ENCODE measurements at places on chromosomes 2 and 18. TPM values are rescaled to one million over a fixed set of nuclear protein-coding genes. Genes with fewer than 3 reads are reported as not detected.

GRCh38 chr2:25505622-25506021 is 163.9 kb upstream of the DNMT3A start:
- no peak overlapping the region for H3K4me3 ChIP-seq
- no peaks in the 10 kb centered on the region for H3K36me3 ChIP-seq
- DNase-seq = no peak
- no peaks in the 10 kb centered on the region for H3K27me3 ChIP-seq
- H3K4me1 ChIP-seq = no peaks in the 10 kb centered on the region
- no peak overlapping the region for H3K27ac ChIP-seq

- no peaks in the 10 kb centered on the region for H3K27me3 ChIP-seq
- H3K4me3 ChIP-seq = no peak overlapping the region
- no peaks in the 10 kb centered on the region for H3K36me3 ChIP-seq
- H3K4me1 ChIP-seq = peaks cover 3% of the 10 kb centered on the region
- H3K27ac ChIP-seq = no peak overlapping the region
Measured at GRCh38 chr18:10006311-10006893, 92.6 kb downstream of the VAPA start.

DNA sequence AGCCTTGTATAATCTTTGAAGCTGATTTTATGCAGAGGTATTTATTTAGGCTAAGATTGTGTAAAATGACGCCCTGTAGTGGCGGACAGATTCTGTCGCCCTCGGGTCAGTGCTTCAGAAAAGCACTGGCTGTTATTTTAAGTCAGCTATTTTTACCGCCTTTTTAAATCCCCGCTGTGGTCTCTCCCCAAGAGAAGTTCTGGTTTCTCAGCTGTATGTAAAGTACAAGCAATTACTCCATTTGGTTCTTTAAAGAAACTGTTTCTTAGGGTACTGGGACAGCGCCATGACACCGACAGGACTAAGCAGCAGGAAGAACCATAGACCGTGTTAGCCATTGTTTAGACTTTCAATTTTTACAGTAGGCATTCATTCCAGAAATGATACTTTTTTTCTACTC is 65.0 kb downstream of the UGGT1 start:
- H3K4me3 ChIP-seq = no peak overlapping the region
- H3K27ac ChIP-seq = no peak overlapping the region
- DNase-seq = no peak
- H3K36me3 ChIP-seq = peaks cover 9% of the 10 kb centered on the region

DNA sequence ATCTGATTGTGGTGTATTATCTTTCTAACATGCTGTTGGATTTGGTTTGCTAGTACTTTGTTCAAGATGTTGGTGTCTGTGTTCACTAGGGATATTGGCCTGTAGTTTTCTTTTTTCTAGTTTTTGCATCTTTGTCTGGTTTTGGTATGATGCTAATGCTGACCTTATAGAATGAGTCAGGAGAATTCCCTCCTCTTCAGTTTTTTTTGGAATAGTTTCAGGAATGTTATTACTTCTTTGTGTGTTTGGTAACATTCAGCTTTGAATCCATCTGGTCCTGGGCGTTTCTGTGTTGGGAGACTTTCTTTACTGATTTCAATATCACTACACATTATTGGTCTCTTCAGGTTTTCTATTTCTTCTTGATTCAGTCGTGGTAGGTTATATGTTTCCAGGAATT is 124.2 kb upstream of the EPB41L5 start:
- H3K36me3 ChIP-seq = no peaks in the 10 kb centered on the region
- H3K27me3 ChIP-seq = no peaks in the 10 kb centered on the region
- no peak overlapping the region for H3K27ac ChIP-seq
- H3K4me3 ChIP-seq = no peak overlapping the region
- no peaks in the 10 kb centered on the region for H3K4me1 ChIP-seq

DNA sequence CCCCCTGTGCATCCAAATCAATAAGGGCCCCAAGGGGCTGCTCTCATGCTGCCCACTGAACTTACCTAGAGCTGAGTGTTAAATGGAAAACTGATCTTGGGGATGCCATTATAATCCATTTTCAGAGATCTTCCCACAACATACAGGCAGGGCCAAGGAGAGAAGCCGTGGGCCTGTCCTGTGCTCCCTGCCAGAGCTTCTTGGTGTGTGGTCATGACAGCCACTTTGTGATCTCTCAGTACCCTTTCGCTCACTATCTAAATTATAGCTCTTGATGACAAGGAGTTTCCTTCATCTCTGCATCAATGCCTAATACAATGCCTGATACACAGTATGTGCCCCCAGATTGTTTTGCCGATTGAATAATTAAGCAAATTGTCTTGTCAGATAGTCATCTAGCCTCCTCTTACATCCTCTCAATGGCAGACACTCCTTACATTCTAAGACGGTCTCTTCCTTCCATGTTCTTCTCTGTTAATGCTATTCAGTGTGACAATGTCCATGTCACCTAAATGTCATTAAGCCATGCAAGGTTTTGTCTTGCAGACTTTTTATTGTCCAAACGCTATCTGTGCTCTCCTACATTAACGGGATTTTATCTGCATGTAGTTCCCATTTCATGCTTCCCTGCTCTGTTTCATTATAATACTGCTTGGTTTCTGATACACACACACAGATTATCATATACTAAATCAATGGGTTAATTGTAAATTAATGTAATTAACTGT is 5.9 kb downstream of the CSRNP3 start:
- H3K27me3 ChIP-seq = no peaks in the 10 kb centered on the region
- H3K36me3 ChIP-seq = no peaks in the 10 kb centered on the region
- no peak for DNase-seq
- no peaks in the 10 kb centered on the region for H3K4me1 ChIP-seq

DNA sequence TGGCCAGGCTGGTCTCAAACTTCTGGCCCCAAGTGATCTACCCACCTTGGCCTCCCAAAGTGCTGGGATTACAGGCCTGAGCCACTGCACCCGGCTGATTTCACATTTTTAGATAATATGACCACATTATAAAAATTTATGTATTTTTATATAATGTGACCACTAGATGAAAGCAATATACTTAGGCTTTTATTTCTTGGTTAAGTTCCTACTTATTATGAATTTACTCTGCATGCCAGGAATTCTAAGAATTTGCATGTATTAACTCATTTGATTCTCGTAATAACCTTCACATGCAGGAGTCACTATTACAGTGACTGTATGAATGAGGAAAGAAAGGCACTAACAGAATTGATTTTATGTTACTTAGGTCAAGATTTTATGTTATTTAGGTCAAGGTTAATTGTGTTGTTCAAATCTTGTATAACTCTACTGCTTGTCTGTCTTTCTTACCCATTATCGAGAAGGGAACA is 25.6 kb upstream of the CASP8 start:
- no peak for DNase-seq
- no peak overlapping the region for H3K4me3 ChIP-seq
- H3K27me3 ChIP-seq = no peaks in the 10 kb centered on the region
- H3K36me3 ChIP-seq = no peaks in the 10 kb centered on the region
- no peaks in the 10 kb centered on the region for H3K4me1 ChIP-seq
- no peak overlapping the region for H3K27ac ChIP-seq

- H3K4me1 ChIP-seq = no peaks in the 10 kb centered on the region
- no peak overlapping the region for H3K4me3 ChIP-seq
- no peaks in the 10 kb centered on the region for H3K36me3 ChIP-seq
- H3K27ac ChIP-seq = no peak overlapping the region
- no peaks in the 10 kb centered on the region for H3K27me3 ChIP-seq
- DNase-seq = no peak
Measured at GRCh38 chr2:170922634-170923494, 6.2 kb upstream of the GORASP2 start.

DNA sequence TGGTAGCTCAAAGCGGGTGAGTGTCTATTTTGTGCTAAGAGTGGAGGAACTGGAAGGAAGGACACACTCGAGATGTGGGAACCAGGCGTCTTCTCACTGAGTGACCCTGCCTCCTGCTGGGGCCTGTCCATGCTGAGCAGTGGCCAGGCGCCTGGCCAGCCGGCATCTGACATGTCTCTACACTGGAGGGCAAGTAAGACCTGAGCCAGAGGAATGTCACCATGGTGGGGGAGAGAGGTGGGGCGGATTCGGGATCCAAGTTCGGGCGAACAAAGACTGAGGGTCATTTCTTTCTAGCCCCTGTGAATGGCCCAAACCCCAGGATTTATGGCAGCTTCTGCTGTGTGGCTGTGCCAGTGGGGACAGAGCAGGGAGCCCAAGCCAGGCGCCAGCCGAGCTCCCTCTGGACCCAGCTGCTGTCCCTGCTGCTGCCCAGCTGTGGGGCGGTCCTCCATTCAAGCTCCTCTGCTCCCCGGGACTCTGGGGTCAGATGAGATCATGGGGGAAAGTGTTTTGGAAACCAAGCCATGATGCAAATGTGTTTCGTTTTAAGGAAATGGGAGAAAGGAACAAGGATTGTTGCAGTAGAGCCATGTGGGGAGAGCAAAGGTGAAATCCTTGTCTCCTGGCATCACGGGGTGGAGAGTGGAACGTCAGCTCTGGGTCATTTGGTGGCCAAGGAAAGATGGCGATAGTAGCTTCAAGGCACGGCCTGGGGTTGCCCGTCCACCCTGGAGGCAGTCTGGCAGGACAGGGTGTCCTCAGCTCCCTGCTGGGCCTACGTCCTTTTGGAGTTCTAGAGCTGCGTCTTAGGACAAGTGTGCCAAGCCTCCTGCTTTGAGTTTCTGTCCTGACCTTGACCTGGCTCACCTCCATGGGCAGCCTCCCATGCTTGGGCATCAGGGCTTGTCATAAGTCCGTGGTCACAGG is 8.1 kb downstream of the ACKR3 start:
- H3K27me3 ChIP-seq = no peaks in the 10 kb centered on the region
- H3K27ac ChIP-seq = no peak overlapping the region
- H3K4me3 ChIP-seq = no peak overlapping the region
- peaks cover 7% of the 10 kb centered on the region for H3K36me3 ChIP-seq

GRCh38 chr2:64251497-64252250 is 107.5 kb upstream of the PELI1 start:
- no peaks in the 10 kb centered on the region for H3K27me3 ChIP-seq
- peaks cover 2% of the 10 kb centered on the region for H3K4me1 ChIP-seq
- H3K36me3 ChIP-seq = no peaks in the 10 kb centered on the region
- H3K4me3 ChIP-seq = no peak overlapping the region
- no peak overlapping the region for H3K27ac ChIP-seq

- no peaks in the 10 kb centered on the region for H3K36me3 ChIP-seq
- DNase-seq = peak; percentile 81
- H3K27me3 ChIP-seq = no peaks in the 10 kb centered on the region
- H3K4me1 ChIP-seq = no peaks in the 10 kb centered on the region
Measured at GRCh38 chr2:173997269-173997668, 32.1 kb upstream of the SP3 start.

GRCh38 chr2:238415036-238415764 is 11.5 kb upstream of the ASB1 start:
- no peaks in the 10 kb centered on the region for H3K4me1 ChIP-seq
- H3K27me3 ChIP-seq = no peaks in the 10 kb centered on the region
- no peaks in the 10 kb centered on the region for H3K36me3 ChIP-seq

GRCh38 chr2:23541503-23542229 is 156.7 kb downstream of the KLHL29 start:
- no peak for DNase-seq
- no peaks in the 10 kb centered on the region for H3K27me3 ChIP-seq
- no peaks in the 10 kb centered on the region for H3K36me3 ChIP-seq

Gene TNFRSF11A
- polyA plus RNA-seq = 1.5 TPM

Gene MARCO
- 0.54 TPM for polyA plus RNA-seq

Gene TRIM54
- 1.4 TPM for polyA plus RNA-seq

Gene ESPNL
- polyA plus RNA-seq = not detected

Gene HADHB
- 83.1 TPM for polyA plus RNA-seq

Gene AMER3
- polyA plus RNA-seq = not detected

Gene LIMS4
- polyA plus RNA-seq = 69.1 TPM

Gene AOX1
- 7.6 TPM for polyA plus RNA-seq
